Motor neuron (in vitro differentiated cells): ENCODE measurements at places on chromosomes 16 and 17. TPM values are rescaled to one million over a fixed set of nuclear protein-coding genes. Genes with fewer than 3 reads are reported as not detected.

Gene PIPOX
- total RNA-seq, result 2.2 and 3.8 TPM in 2 replicates

Gene MT1F
- total RNA-seq, result 2.5 TPM in 1 of 2 replicates, not detected in the other

Gene ZC3H7A
- 29.5 and 39.7 TPM in 2 replicates for total RNA-seq

Gene NACA2
- 0.85 TPM in 1 of 2 replicates, not detected in the other for total RNA-seq

Gene TBC1D3
- total RNA-seq, result not detected in 2 replicates

Gene CD300E
- total RNA-seq, result 0.09 and 0.21 TPM in 2 replicates

Gene VAMP2
- 63.3 and 80.5 TPM in 2 replicates for total RNA-seq

Gene PRSS21
- total RNA-seq, result not detected in 2 replicates

Gene FADS6
- total RNA-seq, result 0.85 and 0.87 TPM in 2 replicates

Gene MGRN1
- total RNA-seq, result 56.9 and 69.6 TPM in 2 replicates

Gene MPV17L
- 10.3 and 10.8 TPM in 2 replicates for total RNA-seq
